ENCODE measurements at places on chromosomes 12 and 14. TPM values are rescaled to one million over a fixed set of nuclear protein-coding genes. Genes with fewer than 3 reads are reported as not detected.

The TMTC3 gene
- 26.1 TPM for total RNA-seq

The TIGAR gene
- 3.4 TPM for total RNA-seq

The SNW1 gene
- 32.9 TPM for total RNA-seq

The MLXIP gene
- 7.3 TPM for total RNA-seq

The COL2A1 gene
- total RNA-seq = not detected

The PTCSC3 gene
- not detected for total RNA-seq

The EIF2S3B gene
- 15.0 TPM for total RNA-seq

The C12orf50 gene
- not detected for total RNA-seq

The SERPINA10 gene
- total RNA-seq = not detected

The POC1B gene
- 5.0 TPM for total RNA-seq

The KLHL33 gene
- 0.23 TPM for total RNA-seq

The GZMB gene
- total RNA-seq = not detected

The ZBTB39 gene
- 3.7 TPM for total RNA-seq

The TAOK3 gene
- total RNA-seq = 21.7 TPM

The AHNAK2 gene
- total RNA-seq = 174 TPM

The FGF23 gene
- total RNA-seq = not detected

The GPR162 gene
- total RNA-seq = 4.3 TPM

Measured in smooth muscle cell of the coronary artery (primary cell).